Stimulated activated CD8-positive, alpha-beta memory T cell treated with anti-CD3 and anti-CD28 coated beads, Interleukin-15, amount 100 ng/mL, for 24 hours (primary cell): ENCODE measurements at places on chromosomes 11 and 22.

- no peak for DNase-seq
These were observed 10.7 kb upstream of the CD5 start for GRCh38 chr11:61091373-61092279.

DNA sequence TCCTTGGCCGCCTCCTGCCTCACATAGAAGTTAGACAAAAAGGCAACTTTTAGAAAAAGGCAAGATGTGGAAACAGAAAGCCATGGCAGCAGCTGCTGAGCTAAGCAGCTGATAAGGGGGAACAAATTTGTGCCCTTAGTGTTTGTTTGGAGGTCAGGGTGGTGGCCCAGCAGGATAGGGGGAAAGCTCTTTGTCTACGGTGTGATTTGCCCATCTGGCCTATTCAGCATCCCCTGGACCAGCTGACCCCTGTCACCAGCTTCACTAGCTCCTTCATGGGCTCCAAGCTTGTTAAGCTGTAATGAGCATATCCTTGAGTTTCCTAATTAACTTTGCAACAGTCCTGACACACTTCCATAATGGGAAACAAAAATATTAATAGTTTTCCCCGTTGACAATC, 5.9 kb upstream of the ME3 start:
- DNase-seq, result no peak

- no peak for DNase-seq
These were observed 3929.2 kb upstream of the OR11H1 start for GRCh38 chr22:11598492-11599440.

- DNase-seq, result no peak
These were observed 64.3 kb downstream of the SMIM38 start for GRCh38 chr11:69219991-69220390.

GRCh38 chr11:2208691-2209369, 37.2 kb upstream of the TH start:
- no peak for DNase-seq

GRCh38 chr11:104435494-104435893, 271.5 kb upstream of the PDGFD start:
- DNase-seq, result no peak

DNA sequence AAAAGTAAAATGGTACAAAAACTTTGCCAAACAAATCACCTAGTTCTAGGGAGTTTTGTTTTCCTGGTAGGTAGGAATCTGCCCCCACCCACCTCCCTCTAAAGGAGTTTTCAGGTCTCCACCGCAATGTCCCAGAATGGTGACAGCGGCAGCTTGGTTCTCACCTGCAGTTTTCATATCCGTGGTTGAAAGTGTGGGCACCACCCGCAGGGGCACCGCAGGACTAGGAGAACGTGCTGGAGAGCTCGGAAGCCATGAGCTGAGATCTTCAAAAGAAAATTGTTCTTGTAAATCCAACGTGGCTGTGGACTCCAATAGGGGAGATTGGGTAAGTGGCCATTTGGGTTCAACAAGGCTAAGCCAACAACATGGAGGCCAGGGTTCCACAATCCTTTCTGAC, 10.8 kb downstream of the NFRKB start:
- no peak for DNase-seq

DNA sequence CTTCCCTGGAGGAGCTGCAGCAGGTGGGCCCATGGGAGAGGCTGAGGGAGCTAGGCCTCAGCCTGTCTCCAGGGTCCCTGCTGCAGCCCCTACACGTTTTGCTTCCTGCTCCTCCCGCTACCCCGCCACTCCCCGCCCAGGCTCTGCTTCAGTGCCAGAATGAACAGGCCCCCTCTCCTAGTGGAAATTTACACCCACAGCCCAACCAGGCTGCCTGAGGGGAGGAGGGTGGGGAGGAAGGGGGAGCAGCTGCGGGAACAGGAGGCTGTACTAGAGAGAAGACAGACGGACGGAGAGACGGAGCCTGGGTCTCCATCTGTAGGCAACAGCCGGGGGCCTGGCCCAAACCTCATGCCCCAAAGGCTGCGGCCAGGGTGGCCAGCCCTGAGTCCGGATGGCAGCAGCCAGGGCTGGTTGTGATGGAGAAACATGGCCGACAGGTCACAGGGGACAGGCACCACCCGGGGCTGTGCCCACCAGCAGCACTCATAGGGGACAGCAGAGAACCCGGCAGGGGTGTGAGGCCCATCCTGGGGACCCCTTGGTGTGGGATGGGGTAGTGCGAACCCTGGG, 20.6 kb downstream of the FLRT1 start:
- no peak for DNase-seq

DNA sequence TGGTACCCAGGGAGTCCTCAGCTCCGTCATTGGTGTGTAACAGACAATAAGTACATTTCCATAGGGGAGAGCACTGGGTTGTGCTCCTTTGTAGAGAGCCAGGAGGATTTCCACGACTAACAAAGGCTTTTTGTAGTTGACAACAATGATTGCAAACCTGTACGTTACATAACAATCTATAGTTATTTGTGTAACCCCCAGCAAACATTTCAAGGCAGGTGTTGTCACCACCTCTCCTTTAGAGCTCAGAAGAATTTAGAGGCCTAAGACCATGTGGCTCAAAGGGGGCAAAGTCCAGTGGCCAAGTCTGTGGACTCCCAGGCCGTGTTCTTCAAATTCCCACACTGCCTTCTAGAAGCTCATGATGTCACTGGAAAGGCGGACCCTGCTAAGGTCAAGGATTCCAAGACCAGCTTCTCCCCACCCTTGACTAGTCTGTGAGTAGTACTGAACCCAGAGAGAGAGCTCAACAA, 15.8 kb downstream of the RPL27A start:
- no peak for DNase-seq

- no peak for DNase-seq
These were observed 22.3 kb upstream of the RCE1 start for GRCh38 chr11:66820901-66821300.

GRCh38 chr11:75465701-75466531, 32.9 kb upstream of the KLHL35 start:
- DNase-seq, result no peak

GRCh38 chr11:116312570-116313391, 460.0 kb downstream of the BUD13 start:
- no peak for DNase-seq

DNA sequence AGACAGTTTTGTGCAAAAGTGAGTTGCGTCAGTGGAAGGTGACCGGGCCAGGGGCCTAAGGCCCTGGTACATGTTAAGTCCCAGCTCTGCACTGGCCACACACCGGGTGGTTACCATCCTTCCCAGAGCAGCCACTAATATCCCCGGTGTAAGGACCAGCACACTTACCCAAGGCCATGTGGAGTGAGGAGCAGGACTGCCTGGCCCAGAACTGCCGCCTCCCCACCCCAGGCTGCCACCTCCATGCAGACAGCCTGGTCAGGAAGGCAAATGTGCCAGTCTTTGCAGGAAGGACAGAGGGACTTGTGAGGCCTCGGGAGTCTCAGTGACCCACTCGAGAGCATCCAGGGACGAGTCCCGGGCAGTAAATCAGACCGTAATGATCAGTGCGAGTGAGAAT, 102.9 kb downstream of the MORC2 start:
- DNase-seq, result no peak

DNA sequence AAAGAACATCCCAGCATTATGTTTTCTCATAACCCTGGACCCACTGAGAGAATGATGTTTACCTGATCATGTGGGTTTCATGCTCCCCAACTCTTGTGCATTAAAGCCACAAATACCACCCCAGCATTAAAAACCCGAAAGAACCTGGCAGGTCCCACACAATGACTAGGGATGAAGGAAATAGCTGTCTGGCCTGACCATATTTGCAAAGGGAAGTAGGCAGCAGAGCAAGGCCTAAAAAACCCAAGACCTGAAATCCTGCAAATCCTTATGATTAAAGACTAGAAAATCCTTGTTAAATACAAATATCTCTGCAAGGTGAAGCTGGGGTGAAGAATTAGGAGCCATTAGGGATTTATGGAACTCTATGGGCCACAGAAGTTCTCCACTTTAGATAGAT, 23.7 kb downstream of the PAK1 start:
- no peak for DNase-seq

DNA sequence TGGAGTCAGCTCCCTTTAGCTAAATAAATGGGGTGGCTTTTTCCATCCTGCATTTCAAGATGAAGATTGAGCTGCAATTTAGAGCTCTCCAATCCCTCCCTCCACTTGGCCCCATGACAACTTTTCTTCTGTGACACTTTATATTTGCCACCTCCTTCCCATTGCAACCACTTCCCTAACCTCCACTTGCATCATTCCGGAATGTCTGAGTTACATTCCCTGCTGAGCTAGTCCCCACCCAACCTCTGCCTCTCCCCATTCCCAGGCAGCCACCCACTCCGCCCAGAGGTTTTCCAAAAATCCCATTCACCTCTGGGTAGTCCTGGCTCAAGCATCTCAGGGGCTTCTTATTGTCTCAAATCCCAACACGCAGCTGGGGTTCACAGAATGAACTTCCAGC, 24.7 kb downstream of the PC start:
- no peak for DNase-seq

DNA sequence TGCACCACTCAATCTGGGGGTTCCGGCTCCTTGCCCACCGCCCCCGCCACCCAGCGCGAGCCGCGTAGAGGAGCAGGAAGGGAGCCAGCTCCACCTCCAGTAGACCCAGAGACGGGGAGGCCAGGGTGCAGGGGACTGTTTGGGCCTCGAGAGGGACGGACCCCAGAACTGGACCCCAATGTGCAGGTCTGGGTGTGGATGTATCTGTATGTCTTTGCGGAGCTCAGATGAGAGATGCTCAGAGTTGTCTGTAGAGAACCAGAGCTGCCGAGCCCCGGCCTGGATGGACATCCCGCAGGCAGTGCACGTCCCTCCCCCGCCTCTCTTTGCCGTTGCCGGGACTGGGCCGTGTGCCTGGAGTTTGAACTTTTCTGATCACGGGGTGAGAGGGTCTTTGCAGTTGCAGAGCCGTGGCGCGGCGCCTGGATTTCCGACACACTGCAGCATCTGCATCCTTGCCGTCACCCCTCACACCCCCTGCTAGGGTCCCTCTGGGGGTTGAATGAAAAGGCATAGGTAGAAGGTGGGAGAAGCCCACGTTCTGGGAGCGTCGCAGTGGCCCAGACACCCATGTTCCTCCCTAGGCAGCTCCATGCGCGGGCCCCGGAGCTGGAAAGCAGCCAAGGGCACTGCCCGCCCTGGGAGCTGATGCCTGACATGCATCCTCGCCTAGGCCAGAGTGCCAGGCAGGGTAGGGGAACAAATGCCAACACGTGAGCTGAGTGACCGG, 105.2 kb downstream of the KCNQ1 start:
- DNase-seq, result no peak
